Bronchial epithelial cell (primary cell): ENCODE measurements at places on chromosomes 1 and 21.
A peak's percentile ranks its signal among the peaks of the same experiment; 100 is the strongest.

GRCh38 chr1:41802532-41803501 is 115.9 kb downstream of the HIVEP3 start:
- DNase-seq, result peak; percentile 72

- DNase-seq, result peak; percentile 42
Measured at GRCh38 chr1:201358596-201358995, 18.9 kb downstream of the TNNT2 start.

- peak; percentile 72 for DNase-seq
Measured at GRCh38 chr1:113036639-113037321, 36.2 kb upstream of the LRIG2 start.

DNA sequence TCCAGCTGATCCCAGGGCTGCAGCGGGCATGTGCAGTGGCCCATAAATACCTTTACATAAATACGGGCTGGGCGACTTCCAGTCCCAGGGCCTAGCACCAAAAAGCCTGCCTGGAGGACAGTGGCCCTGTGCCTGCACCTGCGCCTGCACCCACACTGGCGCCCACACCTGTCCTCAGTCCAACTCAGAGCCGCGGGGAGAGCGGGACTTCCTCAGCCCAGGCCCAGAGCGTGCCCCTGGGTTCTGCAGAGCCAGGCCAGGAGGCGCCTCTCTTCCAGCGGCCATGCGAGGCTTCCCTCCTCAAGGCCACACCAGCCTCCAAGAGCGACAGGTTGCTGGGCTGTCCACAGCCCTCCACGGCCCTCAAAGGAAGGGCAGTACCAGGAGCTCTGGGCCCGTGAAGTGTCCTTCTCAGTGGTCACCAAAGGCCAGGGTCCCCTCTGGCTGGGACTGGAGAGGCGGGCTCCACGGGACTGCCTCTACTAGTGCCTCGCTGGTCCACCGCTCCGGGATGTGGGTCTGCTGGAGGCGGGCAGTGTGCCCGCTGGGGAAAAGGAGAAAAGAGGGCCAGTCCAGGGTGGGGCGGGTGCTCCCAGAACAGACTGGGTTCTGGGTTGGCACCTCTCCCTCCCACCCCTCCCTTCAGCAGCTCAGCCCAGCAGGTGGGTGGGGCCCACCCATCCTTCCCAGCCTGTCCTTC is 35.7 kb downstream of the ARHGEF16 start:
- DNase-seq, result no peak

DNA sequence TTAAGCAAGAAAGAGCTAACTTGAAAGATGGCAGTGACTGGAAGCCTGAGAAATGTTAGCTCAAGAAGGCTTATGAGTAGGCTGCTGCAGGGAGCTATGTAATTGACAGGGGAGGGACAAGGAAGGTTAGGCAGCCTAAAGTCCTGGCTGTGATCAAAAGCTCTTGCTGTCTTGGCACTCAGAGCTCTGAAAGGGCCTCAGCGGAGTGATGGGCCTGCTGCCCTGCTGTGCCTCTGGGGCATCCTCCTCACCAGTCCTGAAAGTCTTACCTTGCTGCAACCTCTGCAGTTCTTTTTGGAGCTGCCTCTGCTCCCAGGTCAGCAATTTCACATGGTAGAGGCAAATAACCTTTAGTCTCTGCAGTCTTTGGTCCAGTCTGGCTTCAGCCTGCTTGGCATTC is 1.8 kb downstream of the CCDC190 start:
- DNase-seq, result no peak

GRCh38 chr1:230427981-230428380 is 1.8 kb upstream of the PGBD5 start:
- no peak for DNase-seq

DNA sequence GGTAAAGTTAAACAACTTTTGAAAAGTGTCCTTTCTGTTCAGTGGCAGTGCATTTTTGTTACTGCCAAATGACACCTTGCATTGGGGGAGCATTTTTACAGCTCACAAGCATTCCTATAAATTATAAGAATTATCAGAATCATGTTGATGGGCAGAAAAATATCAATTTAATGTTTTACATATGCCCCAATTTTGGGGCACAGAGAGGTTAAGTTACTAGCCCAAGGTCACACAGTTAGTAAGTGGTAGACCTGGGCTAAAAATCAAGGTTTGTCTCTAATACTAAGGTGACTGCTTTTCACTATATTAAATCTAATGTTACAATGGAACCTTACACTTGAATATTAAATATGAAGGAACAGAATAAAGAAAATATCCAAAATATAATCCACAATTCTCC is 180.1 kb upstream of the IVNS1ABP start:
- DNase-seq, result no peak

DNA sequence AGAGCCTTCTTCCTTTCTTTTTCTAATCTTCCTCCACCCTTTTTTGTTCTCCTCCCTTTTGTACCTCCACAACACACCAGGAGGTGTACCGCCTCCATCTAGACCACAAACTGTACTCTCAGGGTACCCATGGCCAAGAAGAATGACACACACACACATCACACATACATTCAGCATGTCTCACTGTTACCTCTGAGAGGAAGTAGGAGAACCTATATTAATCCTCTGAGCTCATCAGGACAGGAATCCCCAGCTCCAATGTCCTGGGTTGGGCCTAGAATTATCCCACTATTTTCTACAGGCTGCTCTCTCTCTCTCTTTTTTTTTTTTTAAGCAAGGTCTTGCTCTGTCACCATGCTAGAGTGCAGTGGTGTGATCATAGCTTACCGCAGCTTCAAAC is 36.7 kb downstream of the ATP2B4 start:
- peak; percentile 100 for DNase-seq

DNA sequence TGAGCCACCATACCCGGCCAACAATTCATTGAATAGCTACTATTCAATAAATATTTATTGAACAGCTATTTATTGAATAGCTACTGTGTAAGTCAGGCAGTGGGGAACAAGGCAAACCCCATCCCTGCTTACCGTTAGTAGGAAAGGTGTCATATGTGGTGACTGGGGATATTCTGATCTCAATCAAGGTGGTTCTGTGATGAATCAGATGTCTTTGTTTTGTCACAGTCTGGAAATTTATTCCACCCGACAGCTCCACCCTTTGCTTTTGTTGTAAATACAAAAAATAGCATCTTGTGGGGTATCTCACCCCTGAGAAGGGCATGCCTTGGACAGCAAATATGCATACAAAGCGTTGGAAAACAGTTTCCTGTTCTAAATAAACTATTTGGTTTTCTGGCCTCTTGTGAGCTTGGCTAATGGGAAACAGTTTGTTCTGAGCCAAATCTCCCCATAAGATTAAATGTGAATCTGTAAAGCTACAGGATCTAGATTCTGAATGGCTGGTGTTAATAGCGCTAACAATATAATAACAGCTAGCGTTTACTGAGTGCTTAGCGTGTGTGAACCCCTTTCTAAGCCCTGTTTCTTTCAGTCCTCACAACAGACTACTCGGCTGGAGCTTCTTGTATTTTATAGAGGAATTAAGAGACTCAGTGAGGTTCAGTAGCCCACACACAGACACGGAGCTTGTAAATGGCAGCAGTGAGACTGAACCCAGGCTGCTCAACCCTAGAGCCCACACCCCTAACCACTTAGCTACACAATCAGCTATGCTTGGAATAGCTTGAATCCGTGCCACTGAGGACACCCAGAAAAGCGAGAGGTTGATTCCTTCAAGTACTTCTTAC is 5.5 kb downstream of the PDPN start:
- DNase-seq, result peak; percentile 79

- no peak for DNase-seq
Measured at GRCh38 chr1:232766904-232767303, 38.3 kb upstream of the MAP10 start.

GRCh38 chr1:160219062-160219929 is 14.1 kb downstream of the PEA15 start:
- peak; percentile 88 for DNase-seq

DNA sequence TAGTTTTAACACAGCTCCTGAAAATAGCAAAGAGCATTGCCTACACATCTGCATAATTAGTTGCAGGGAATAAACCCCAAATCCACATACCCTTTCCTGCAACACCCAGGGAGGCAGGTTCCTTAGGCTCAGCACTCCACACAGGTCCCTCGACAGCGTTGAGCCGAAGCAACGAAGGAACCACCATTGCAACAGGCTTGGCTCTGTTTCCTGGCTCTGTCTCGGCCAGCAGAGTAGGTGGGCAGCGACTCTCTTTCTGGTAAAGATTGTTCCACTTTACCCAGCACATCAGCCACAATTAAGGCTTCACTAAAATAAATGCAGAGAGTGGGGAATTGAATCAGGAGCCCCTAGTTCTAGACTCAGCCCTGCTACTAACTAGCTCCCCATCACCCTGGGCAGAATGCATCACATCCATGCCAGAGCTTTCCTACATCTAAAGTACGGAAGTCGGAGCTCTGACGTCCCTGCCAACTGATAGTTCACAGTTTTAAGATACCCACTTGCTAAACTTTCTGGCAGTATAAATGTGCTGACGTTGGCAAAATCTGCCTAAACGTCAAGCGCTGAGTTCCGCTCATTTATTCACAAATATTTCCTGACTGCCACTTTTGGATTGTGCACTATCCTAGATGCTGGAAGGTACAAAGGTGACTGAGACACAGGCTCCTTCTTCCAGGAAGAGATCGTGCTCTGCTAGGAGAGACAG is 79.0 kb upstream of the COA6 start:
- no peak for DNase-seq

GRCh38 chr1:119679223-119679622 is 31.2 kb upstream of the ZNF697 start:
- no peak for DNase-seq

DNA sequence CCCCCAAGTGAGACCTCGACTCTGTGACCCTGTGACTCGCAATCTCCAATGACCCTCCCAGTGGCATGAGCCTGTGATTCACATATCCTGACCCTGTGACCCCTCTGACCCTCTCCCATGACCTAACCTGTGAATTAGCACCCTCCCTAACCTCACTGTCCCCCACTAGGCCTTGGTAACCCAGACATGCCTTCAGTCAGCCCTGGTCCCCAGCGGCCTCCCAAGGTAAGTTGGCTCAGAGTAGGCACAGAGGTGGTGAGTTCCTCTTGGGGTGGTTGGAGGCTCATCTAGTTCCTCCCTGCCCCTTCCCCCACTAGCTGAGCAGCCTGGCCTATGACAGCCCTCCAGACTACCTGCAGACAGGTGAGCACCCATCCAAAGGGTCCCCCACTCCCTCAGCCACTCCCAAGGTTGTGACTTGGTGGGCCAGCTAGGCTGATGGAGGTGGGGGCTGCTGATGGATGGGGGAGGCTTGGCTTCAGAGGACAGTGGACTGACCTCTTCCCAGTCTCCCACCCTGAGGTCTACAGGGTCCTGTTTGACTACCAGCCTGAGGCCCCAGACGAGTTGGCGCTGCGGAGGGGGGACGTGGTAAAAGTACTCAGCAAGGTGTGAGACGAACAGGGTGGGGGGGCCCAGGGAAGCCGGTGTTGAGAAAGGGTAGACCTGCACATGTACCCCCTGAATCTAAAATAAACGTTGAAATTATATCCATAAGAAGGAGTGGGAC is 1.6 kb downstream of the SH3D21 start:
- DNase-seq, result no peak

DNA sequence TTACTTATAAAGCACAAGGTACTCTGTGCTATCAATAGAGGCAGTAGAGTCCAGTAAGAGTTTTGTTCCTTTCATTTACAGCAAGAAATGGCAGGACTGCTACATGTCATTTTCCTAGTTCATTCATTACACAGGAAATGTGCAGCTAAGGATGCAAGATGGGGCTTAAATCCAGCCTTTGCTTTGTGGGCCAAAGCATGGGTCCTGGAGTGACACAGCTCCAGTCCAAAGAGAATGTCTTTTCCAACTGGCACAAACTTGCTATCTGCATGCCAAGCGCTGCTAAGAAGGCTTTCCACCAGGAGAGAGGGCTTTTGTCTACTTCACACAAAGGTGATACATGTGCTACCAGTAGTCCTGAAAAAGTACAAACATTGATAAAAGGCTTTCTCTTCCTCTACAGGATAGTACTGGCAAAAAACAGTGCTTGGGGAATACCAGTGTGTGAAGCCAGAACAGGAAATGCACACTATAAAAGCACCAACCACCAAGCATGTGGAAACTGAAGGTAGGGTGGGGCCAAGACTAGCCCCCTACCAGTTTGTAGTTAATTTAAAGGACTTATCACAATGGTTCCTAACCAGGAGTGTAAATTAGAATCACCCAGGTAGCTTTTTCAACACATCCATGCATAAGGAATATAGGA is 68.7 kb downstream of the ARID4B start:
- DNase-seq, result no peak

GRCh38 chr1:226407199-226407496 is 745 bp downstream of the PARP1 start:
- peak; percentile 8 for DNase-seq
